Neural crest cell (in vitro differentiated cells): ENCODE measurements at places on chromosomes 7 and 10. TPM values are rescaled to one million over a fixed set of nuclear protein-coding genes. Genes with fewer than 3 reads are reported as not detected.
A peak's percentile ranks its signal among the peaks of the same experiment; 100 is the strongest.

The NKX6-2 gene
- total RNA-seq: 0.32 TPM in 1 of 2 replicates, not detected in the other

The AKR1C4 gene
- not detected in 2 replicates for total RNA-seq

GRCh38 chr7:94206295-94206694 is 188.4 kb upstream of the COL1A2 start:
- DNase-seq: no peak
- no peaks in the 10 kb centered on the region for H3K27me3 ChIP-seq
- no peaks in the 10 kb centered on the region for H3K36me3 ChIP-seq

- H3K36me3 ChIP-seq: no peaks in the 10 kb centered on the region
- no peak overlapping the region for H3K27ac ChIP-seq
- peaks cover 7% of the 10 kb centered on the region for H3K4me1 ChIP-seq
- peaks cover 22% of the 10 kb centered on the region for H3K27me3 ChIP-seq
Observed at GRCh38 chr7:150755473-150756099, 18.4 kb downstream of the GIMAP5 start.

DNA sequence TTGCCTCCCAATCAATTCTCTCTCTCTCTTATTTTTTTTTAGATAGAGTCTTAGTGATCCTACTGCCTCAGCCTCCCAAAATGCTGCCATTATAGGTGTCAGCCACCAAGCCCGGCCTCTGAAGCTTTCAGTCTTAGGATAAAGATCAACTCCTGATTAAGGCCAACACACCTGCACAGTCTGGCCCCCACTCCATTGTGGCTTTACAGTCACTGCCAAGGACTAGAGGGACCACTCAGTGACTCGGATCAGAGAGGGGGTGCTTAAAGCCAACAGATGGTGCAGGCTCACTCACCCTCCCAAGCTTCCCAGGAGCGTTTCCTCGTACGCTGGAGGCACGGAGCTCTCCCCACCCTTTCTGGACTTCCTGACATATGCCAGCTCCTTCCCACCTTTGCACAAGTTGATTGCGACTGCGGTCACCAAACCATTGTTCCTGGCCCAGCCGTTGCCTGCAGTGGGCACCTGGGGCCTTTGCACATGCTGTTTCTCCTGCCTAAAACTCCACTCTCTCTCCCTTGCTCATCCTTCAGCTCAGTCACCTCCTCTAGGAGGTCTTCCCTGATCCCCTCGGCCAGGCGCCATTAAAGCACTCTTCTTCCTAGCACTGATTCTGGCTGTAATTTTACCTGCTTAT is 1.7 kb upstream of the CDH23 start:
- peaks cover 10% of the 10 kb centered on the region for H3K4me1 ChIP-seq
- no peak overlapping the region for H3K4me3 ChIP-seq
- H3K27ac ChIP-seq: no peak overlapping the region
- H3K27me3 ChIP-seq: peaks cover 59% of the 10 kb centered on the region
- DNase-seq: no peak

GRCh38 chr10:122234416-122234815 is 36.7 kb upstream of the BTBD16 start:
- peak overlapping the region; percentile 48 for H3K27ac ChIP-seq
- peaks cover 18% of the 10 kb centered on the region for H3K36me3 ChIP-seq
